Gastrocnemius medialis (tissue), 4 donors: ENCODE measurements at places on chromosomes 3 and 15. TPM values are rescaled to one million over a fixed set of nuclear protein-coding genes. Genes with fewer than 3 reads are reported as not detected.

- H3K36me3 ChIP-seq, result no peaks in the 10 kb centered on the region
- no peak overlapping the region for H3K27ac ChIP-seq
- no peaks in the 10 kb centered on the region for H3K4me1 ChIP-seq
- DNase-seq, result no peak
These were observed 57.6 kb upstream of the MRPS22 start for GRCh38 chr3:139286241-139286640.

RPN1 gene
- total RNA-seq, result 208 TPM

GRCh38 chr3:140470211-140470610, 207.7 kb upstream of the TRIM42 start:
- DNase-seq, result no peak
- no peaks in the 10 kb centered on the region for H3K36me3 ChIP-seq
- H3K4me3 ChIP-seq, result no peak overlapping the region
- H3K27me3 ChIP-seq, result no peaks in the 10 kb centered on the region
- no peaks in the 10 kb centered on the region for H3K4me1 ChIP-seq
- H3K27ac ChIP-seq, result no peak overlapping the region

- H3K27me3 ChIP-seq, result no peaks in the 10 kb centered on the region
- DNase-seq, result no peak
- H3K4me1 ChIP-seq, result no peaks in the 10 kb centered on the region
- H3K36me3 ChIP-seq, result no peaks in the 10 kb centered on the region
- H3K4me3 ChIP-seq, result no peak overlapping the region
- H3K27ac ChIP-seq, result no peak overlapping the region
These were observed 61.4 kb upstream of the ZBTB38 start for GRCh38 chr3:141306922-141307321.

TMOD2 gene
- 2.6 TPM for total RNA-seq

SH3GL3 gene
- not detected for total RNA-seq

- H3K4me1 ChIP-seq, result no peaks in the 10 kb centered on the region
- no peak for DNase-seq
- no peak overlapping the region for H3K4me3 ChIP-seq
- no peaks in the 10 kb centered on the region for H3K27me3 ChIP-seq
- no peak overlapping the region for H3K27ac ChIP-seq
These were observed 6.8 kb downstream of the SLC35A5 start for GRCh38 chr3:112568642-112569041.

GRCh38 chr3:173397161-173398110, at the start of gene NLGN1:
TSS of gene NLGN1 (plus strand) at chr3:173397744.
- peaks cover 16% of the 10 kb centered on the region for H3K27me3 ChIP-seq
- DNase-seq, result peak; percentile 33
- peak within 1 kb of the TSS; percentile 71 for H3K4me3 ChIP-seq
- peak within 1 kb of the TSS; percentile 71 for H3K27ac ChIP-seq
- peaks cover 16% of the 10 kb centered on the region for H3K4me1 ChIP-seq

GRCh38 chr15:90760661-90761232, 43.6 kb downstream of the BLM start:
- DNase-seq, result no peak
- no peaks in the 10 kb centered on the region for H3K27me3 ChIP-seq
- no peak overlapping the region for H3K4me3 ChIP-seq
- no peaks in the 10 kb centered on the region for H3K4me1 ChIP-seq

DNA sequence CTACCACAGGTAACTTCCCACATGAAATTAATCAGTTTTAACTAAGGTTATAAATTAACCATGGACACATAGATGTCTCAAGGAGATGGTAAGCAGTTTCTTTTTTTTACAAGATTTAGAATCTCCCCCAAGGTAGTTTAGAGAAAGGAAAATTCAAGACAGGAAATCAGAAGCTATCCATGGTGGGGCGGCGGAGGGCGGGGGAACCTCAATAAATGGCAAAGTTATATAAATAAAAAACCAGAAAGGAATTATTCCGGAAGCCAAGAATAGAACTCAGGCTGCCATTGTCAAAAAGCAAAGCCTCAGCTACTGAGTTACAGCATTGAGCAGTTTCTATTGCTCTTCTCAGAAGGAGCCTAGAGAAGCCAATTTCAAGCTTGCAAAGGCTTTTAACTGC, 172.1 kb upstream of the SMAD3 start:
- peaks cover 6% of the 10 kb centered on the region for H3K27me3 ChIP-seq
- no peaks in the 10 kb centered on the region for H3K4me1 ChIP-seq
- H3K4me3 ChIP-seq, result no peak overlapping the region
- H3K27ac ChIP-seq, result no peak overlapping the region

GRCh38 chr3:187291001-187291511, 481 bp downstream of the MASP1 start:
- peaks cover 17% of the 10 kb centered on the region for H3K4me1 ChIP-seq
- H3K27me3 ChIP-seq, result no peaks in the 10 kb centered on the region

SCAMP5 gene
- total RNA-seq, result 0.47 TPM

EIF4E3 gene
- total RNA-seq, result 25.0 TPM

TM6SF1 gene
- 17.1 TPM for total RNA-seq

DNA sequence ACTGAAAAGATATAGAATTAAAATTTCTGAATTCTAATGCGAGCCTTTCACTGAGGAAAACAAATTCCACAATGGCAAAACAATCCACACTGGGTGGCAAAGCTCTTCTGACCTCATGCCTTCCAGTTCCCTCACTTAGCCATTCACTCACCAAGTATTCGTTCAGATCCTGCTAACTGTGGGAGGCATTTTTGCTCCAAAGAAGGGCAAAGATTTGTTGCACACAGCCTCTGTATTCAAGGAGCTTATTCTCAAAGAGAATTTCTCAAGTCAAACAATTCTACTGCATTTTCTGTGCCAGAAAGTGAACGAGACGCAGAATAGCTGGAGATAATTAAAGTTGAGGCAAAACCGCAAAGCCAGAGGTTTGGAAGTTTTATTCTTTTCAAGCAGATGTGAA, 77.3 kb downstream of the CPNE4 start:
- no peak overlapping the region for H3K4me3 ChIP-seq
- no peak for DNase-seq
- H3K4me1 ChIP-seq, result no peaks in the 10 kb centered on the region
- H3K27ac ChIP-seq, result no peak overlapping the region
- H3K27me3 ChIP-seq, result no peaks in the 10 kb centered on the region

DNA sequence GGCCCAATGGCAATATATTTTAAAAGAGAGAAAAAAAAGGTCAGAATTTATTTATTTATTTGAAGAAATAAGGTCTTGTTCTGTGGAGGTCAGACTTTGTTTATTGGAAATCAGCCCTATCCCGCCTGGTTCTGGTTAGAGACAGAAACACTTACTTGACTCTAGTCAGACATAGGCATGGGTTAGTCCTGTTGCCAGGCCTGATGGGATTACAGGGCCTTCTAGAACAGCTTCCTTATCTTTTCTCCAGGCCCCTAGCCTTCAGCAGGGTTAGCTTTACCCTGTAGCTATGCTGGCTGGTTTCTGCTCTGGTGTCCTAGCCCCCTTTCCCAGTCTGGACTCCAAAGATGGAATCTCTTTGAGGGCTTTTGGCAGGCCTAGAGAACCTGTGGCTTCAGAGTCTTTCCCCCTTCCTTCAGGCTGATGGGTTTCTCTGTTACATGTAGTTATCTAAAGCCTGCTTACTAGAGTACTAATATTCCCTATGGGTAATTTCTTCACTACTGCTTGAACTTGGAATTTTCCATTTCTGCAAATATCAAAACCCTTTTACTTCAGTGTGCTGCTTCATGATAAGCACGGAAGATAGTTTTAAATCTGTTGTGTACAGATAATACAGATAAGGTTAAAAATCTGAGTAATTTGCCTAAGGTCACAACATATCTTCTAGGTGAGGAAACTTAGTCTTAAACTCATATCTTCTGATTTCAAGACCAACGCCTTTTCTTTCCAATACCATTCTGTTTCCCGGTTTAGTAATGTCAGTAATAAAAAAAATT, 10.6 kb downstream of the IREB2 start:
- H3K4me1 ChIP-seq, result peaks cover 70% of the 10 kb centered on the region
- H3K27me3 ChIP-seq, result no peaks in the 10 kb centered on the region

- no peaks in the 10 kb centered on the region for H3K27me3 ChIP-seq
- peaks cover 21% of the 10 kb centered on the region for H3K4me1 ChIP-seq
- peak within 1 kb of the TSS; percentile 97 for H3K27ac ChIP-seq
- no peaks in the 10 kb centered on the region for H3K36me3 ChIP-seq
These were observed at the start of gene MAGI1 for GRCh38 chr3:66038726-66039589. TSS of gene MAGI1 (minus strand) at chr3:66038918. CDS start at chr3:66038308, 610 bp downstream.

GRCh38 chr3:40317061-40317855, 7.8 kb downstream of the EIF1B start:
- H3K27me3 ChIP-seq, result no peaks in the 10 kb centered on the region
- no peak for DNase-seq
- H3K27ac ChIP-seq, result no peak overlapping the region
- peaks cover 20% of the 10 kb centered on the region for H3K36me3 ChIP-seq
- no peak overlapping the region for H3K4me3 ChIP-seq

- peaks cover 7% of the 10 kb centered on the region for H3K4me1 ChIP-seq
- DNase-seq, result no peak
- H3K27me3 ChIP-seq, result no peaks in the 10 kb centered on the region
These were observed 283.9 kb upstream of the LYSMD4 start for GRCh38 chr15:100017140-100017539.

GRCh38 chr3:11170052-11170770, 15.9 kb downstream of the HRH1 start:
- no peak for DNase-seq
- H3K4me1 ChIP-seq, result no peaks in the 10 kb centered on the region
- H3K36me3 ChIP-seq, result no peaks in the 10 kb centered on the region
- H3K4me3 ChIP-seq, result no peak overlapping the region

DNA sequence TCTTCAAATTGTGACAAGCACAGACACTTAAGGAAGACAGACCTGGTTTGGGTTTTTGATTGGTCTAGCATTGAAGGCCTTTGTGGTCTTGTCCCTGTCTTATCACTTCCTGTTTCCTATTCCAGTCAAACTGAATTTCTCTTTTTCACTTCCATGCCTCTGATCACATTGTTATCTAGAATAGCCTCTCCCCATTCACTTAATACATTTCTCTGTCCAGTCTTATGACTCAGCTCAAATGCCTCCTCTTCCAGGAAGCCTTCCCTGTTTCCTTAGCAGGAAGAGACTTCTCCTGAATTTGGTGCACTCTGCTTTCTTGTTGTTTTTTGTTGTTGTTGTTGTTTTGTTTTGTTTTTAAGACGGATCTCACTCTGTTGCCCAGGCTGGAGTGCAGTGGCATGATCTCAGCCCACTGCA, 45.5 kb downstream of the LIMD1 start:
- no peak for DNase-seq
- H3K27ac ChIP-seq, result no peak overlapping the region
- no peaks in the 10 kb centered on the region for H3K27me3 ChIP-seq
- H3K4me1 ChIP-seq, result peaks cover 26% of the 10 kb centered on the region
- no peaks in the 10 kb centered on the region for H3K36me3 ChIP-seq

DNA sequence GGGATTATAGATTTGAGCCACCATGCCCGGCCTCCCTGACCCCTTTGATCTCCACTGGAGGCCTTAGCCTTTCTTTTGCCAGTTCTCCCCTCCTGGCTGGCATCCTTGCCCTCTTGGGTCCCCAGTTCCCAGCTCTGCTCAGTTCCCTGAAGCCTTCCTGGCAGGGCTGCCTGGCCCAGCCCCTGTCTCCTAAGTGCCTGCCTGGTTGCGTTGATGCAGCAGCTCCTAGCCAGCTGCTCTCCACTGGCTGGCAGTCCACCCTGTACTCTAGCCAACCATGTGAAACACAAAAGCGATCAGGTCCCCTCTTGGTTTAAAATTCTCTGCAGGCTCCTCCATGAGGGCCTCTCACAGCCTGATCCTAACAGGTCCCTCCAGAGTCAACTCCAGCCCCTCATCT, 184.7 kb downstream of the RAB11A start:
- no peak overlapping the region for H3K27ac ChIP-seq
- no peak for DNase-seq
- no peaks in the 10 kb centered on the region for H3K27me3 ChIP-seq
- no peaks in the 10 kb centered on the region for H3K36me3 ChIP-seq
- no peak overlapping the region for H3K4me3 ChIP-seq

DNA sequence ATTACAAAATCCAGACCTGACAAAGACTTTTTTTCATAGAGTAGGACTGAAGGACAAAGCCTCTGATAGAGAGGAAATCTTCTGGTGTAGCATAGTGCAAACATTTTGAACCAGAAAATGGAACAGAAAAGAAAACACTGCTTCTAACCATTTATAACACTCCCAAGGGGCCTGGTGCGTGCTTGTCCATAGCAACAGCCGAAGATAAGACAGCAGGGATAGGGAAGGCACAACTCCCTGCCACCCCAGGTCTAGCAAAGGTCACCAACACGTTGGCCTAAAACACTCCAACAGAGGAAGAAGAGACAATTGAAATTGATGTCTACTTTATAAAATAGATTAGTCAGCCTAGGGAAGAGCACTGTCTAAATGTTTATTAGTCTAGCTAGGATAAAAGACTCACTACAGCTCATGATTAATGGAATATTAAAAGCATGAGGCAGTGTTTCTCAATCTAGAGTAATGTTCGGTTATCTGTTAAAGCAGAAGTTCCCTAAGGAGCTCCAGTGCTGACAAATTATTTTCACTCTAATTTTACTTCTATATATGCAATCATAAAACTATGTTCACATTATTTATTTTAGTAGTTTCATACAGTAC, 145.2 kb downstream of the P3H2 start:
- H3K27ac ChIP-seq, result no peak overlapping the region
- no peaks in the 10 kb centered on the region for H3K36me3 ChIP-seq
- H3K27me3 ChIP-seq, result no peaks in the 10 kb centered on the region
- no peaks in the 10 kb centered on the region for H3K4me1 ChIP-seq
- no peak overlapping the region for H3K4me3 ChIP-seq

GRCh38 chr3:76436894-76437293, 603.0 kb upstream of the ROBO2 start:
- no peaks in the 10 kb centered on the region for H3K27me3 ChIP-seq
- no peaks in the 10 kb centered on the region for H3K4me1 ChIP-seq
- H3K36me3 ChIP-seq, result no peaks in the 10 kb centered on the region
- DNase-seq, result no peak
- H3K27ac ChIP-seq, result no peak overlapping the region

DNA sequence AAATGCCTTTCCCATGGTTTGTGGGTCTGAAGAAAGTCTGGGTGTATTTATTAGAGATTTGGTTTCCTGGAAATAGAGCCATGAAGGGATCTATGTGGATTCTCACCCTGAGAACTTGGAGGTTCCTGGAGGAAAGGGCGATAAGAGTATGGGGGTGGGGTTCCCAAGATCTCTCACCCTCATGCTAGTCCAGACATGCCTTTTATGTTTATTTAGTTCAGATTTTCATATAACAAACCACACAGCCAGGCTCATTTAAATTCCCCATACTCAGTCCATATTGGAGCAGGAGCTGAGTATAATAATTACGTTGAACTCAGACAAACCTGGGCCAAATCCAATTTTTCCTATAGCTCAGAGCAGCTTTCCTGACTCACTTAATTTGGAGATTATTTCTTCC, 566.6 kb downstream of the GOLGA6L6 start:
- H3K36me3 ChIP-seq, result no peaks in the 10 kb centered on the region
- H3K4me3 ChIP-seq, result no peak overlapping the region
- H3K27ac ChIP-seq, result no peak overlapping the region
- no peak for DNase-seq
- no peaks in the 10 kb centered on the region for H3K4me1 ChIP-seq
